Thoracic aorta (tissue), 2 donors: ENCODE measurements at places on chromosomes 3 and 15. TPM values are rescaled to one million over a fixed set of nuclear protein-coding genes. Genes with fewer than 3 reads are reported as not detected.

DNA sequence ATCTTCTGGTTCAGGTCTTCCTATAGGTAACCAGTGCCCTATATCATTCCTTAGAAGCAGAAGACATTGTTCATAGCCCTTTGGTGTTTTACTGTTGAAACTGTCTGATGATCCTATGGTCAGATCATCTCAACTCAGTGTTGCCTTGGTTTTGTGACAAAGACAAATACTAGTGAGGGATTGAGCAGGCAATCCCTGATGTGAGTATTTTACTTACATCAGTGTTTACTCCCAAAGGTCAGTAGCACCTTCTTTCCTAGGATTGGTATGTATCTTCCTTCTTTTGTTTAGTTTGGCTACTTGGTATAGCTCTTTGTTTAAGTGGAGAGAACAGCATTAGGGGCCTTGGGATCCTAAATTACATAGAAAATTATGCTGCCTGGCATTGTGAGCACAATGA lies 41.1 kb downstream of the BBS4 start:
- no peak for DNase-seq

DNA sequence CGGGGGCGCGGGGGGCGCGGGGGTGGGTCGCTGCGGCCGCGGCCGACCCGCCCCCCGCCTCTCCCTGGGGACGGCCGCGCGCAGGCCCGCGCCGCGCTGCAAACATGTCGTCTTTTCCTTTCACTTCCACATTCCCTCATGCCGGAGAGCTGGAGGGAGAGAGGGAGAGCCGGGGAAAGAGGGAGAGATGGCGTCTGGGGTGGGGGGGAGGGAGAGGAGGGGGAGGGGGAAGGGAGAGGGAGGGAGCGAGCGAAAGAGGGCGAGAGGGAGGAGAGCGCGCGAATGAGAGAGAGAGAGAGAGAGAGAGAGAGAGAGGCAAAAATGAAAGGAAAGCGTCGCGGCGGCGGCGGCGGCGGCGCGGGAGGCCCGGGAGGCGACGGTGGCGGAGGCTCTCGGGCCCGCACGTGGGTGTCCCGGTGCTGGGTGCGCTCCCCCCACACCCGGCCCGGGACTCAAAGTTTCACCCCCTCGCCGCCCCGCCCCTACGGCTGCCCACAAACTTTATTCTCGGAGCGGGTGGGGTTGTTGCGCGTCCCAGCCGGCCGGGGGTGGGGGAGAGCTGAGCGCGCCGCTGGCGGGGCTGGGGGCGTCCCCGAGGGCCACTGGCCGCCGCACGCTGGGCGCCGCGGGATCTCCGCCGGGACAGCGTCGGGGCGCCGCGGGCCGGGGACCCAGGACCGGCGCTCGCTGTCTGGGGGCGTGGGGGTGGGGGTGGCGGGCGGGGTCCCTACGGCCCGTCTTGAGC lies 731 bp downstream of the ZNF710 start:
- DNase-seq: no peak

- DNase-seq: no peak
Measured at GRCh38 chr3:122826278-122826677, 31.4 kb downstream of the SLC49A4 start.

The LYZL4 gene
- not detected for total RNA-seq

DNA sequence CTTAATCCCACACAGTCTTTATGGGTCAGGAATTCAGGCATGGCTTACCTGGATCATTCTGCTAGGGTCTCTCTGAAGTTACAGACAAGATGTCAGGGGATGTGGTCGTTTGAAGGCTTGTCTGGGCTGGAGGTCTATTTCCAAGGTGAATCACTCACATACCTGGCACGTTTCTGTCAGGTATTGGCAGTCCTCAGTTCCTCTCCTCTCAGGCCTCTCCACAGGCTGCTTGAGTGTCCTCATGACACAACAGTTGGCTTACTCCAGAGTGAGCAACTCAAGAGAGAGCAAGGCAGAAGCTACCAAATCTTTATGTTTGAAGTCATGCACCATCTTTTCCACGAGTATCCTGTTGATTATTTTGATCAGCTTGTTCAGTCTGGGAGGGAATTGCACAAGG lies 43.9 kb upstream of the PARP14 start:
- DNase-seq: no peak

- no peak for DNase-seq
Measured at GRCh38 chr3:141236361-141236760, 4.7 kb downstream of the PXYLP1 start.

DNA sequence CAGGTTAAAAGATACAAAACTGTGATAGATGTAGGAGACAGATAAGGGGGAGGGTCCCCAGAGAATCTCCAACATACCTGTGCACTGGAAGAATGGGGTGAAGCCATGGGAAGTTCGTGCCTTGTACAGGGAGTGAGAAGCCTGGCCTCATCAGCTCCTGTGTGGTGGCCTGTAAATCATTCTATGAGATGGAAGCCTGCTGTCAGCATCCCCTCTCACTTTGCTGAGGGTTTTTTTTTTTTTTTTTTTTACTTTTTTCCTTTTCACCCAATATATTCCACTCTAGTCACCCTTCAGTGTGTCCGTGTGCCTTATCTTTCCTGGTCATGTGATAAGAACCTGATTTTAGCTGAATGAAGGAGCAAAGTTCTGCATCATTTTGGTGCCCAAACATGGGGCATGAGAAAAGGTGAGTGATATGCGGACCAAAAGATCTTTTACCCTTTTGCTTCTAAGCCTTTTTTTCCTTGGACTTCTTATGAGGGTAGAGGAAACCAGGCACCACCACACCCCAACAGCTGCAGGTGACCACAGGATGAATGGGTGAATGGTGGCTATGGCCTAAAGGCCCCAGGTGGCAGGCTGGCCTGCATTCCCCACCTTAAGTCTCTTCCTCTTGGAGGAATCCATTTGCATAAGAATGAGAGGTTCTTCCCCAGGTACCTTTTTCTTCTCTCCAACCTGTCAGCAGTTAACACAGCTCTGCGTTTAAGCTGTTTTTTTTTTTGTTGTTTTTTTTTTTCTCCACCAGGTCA lies 1345.0 kb downstream of the NSUN3 start:
- no peak for DNase-seq

The TIMP4 gene
- total RNA-seq: 73.9 TPM

DNA sequence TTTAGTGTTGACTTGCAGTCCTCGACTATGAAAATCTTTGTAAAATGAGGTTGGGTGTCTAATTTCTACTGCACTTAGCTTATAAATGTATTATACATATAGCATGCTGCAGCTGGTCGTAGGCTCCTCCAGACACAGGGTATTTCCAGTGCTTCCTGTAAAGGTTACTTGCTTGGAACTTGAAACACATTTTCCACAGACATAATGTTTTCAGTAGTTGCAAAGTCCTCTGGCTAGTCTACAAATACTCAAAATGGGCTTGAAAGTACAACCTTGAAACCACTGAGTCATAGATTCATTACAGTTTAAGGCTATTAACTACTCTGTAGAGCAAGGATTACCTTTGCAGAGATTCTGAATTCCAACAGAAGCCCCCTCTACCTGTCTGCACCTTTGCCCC lies 464.1 kb downstream of the RAP2B start:
- no peak for DNase-seq

DNA sequence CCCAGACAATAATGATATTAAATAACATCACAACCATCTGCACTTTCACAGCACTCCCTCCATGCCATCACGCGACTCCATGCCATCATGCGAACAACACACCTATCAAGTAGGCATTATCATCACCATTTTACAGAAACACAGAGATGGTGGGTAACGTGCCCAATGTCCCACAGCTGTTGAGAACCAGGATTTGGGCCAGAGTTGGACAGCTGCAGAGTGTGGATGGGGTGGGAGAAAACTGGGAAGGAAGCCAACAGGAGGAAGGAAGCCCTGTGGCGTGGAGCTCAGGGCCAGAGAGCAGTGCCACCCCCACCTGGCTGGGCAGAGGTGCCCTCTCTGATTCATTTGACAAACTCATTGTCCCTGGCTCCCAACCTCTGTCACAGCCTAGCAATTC lies 29.0 kb downstream of the RBPMS2 start:
- DNase-seq: no peak

- DNase-seq: no peak
Measured at GRCh38 chr15:101054116-101054515, 135.0 kb downstream of the LRRK1 start.

DNA sequence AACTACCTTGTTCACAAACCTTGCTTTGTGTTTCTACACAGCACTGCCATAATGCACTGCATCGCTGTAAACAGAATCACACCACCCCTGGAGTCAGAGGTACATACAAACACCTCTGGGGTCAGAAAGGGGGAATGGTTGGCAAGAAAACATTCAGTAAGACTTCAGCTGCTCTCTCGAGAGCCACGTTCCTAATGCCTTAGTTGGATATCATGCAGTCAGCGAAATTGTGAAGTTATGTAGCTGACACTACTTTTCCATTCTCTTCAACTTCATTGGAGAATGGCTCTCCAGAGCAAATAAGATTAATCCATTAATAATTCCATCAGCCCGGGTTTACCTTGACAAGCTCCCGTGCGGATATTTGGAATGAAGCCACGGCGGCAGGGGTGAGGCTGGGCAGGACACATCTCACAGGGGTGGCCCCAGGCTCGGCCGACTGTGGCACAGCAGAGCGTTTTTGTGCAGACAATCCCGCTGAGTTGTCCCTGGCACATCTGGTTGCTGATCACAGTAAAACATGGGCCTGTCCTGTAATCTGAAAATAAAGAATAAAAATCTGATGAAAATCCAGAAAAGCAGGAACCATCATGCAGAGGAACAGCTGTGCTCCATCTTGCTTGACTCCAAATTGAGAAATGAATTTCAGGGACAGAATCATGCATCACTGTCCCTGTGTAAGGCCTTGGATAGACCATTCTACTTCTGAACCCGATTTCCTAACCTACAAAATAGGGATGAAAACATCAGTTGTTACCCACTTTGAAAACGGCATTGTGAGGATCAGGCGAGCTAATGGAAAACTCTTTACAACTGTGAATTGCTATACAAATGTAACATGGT lies 108.0 kb downstream of the FBN1 start:
- no peak for DNase-seq

DNA sequence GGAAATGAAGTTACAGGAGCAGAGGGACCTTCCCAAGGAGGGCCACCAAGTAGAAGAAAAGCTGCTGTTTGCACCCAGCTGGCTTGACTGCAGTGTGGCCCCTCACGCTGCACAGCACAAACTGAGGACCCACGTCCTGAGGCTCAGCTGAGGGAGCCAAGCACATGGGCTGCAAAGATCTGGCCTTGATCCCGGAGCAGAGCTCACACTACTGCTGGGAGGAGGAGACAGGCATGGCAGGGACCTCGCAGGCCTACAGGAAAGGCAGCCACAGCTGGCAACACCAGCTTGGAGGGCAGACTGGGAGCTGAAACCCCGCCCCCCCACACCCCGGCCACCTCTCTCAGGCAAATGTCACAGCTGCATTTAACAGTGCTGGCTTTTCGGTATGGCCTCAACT lies 39.7 kb downstream of the KLHL25 start:
- DNase-seq: no peak

- DNase-seq: no peak
Measured at GRCh38 chr3:159263750-159264553, 462.1 kb downstream of the MFSD1 start.
